OCI-LY7 (cell line): ENCODE measurements at places on chromosomes 13 and 19.

DNA sequence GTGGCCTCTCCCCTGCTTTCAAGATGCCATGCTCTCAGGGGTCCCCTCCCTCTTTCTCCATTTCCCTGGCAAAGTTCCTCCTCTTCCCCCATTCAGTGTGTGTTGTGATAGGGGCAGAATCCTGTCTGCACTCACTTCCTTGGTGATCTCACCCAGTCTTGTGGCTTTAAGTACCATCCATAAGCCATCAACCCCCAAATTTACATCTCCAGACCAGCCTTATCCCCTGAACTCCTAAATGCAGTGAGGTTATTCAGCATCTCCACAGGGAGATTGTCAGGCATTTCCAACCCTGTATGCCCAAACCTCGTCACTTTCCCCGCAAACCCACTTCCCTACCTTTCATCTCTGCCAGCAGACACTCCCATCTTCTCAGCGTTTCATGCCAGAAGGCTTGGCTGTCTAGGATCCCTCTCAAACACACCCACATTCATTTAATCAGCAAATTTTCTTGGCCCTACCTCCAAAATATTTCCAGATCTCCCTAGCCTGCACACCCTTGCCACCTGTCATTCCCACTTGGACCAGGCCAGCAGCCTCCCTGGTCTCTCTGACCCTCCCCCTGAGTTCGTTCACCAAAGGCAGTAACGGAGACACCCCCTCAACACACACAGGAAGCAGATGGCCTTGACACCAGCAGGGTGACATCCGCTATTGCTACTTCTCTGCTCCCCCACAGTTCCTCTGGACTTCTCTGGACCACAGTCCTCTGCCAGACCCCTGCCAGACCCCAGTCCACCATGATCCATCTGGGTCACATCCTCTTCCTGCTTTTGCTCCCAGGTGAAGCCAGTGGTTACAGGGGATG, at the start of gene HCST:
Gene HCST (plus strand): TSS at position 676 of the 808 bp plus-strand sequence. CDS start 65 bp downstream, at position 741.
- DNase-seq, result peak; percentile 77

- no peak for DNase-seq
Observed at GRCh38 chr19:37361994-37362393, 8.9 kb upstream of the ZNF527 start.

GRCh38 chr13:64579331-64579730, 2650.8 kb downstream of the PCDH9 start:
- DNase-seq, result no peak

GRCh38 chr19:41218615-41219507, at the start of gene AXL:
AXL (plus strand) TSS chr19:41219223; CDS start chr19:41219393, 170 bp downstream.
- DNase-seq, result no peak

- DNase-seq, result no peak
Observed at GRCh38 chr13:71772361-71772760, 94.6 kb downstream of the DACH1 start.

DNA sequence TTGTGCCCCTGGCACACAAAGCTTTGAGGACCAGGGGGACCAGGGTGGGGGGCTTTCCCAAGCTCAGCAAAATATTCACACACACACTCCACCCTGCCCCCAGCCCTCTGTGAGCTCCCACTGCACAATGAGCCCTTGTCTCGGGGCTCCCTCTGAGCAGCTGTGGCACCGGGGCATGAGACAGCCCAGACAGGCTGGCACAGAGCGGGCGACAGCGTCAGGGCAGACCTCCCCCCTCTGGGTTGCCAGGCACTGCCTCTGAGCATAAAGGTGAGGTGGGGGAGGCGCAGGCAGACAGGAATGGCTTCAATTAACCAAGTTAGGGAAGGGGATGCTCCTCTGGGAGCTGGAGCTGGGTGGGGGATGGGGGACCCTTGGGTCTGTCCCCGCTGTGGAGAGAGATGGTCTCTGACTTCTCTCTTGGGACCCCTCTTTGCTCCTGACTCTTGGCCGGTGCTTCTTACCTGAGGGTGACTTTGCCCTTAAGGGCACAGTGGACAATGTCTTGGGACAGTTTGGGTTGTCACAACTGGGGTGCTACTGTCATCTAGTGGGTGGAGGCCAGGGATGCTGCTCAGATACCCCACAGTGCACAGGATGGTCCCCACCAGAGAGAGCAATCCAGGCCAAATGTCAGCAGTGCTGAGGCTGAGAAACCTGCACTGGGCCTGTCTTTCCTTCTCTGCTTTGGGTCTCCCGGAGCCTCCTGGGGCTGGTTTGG, 30.3 kb downstream of the LYL1 start:
- no peak for DNase-seq

- no peak for DNase-seq
Observed at GRCh38 chr19:15144046-15144646, 36.9 kb downstream of the SYDE1 start.

DNA sequence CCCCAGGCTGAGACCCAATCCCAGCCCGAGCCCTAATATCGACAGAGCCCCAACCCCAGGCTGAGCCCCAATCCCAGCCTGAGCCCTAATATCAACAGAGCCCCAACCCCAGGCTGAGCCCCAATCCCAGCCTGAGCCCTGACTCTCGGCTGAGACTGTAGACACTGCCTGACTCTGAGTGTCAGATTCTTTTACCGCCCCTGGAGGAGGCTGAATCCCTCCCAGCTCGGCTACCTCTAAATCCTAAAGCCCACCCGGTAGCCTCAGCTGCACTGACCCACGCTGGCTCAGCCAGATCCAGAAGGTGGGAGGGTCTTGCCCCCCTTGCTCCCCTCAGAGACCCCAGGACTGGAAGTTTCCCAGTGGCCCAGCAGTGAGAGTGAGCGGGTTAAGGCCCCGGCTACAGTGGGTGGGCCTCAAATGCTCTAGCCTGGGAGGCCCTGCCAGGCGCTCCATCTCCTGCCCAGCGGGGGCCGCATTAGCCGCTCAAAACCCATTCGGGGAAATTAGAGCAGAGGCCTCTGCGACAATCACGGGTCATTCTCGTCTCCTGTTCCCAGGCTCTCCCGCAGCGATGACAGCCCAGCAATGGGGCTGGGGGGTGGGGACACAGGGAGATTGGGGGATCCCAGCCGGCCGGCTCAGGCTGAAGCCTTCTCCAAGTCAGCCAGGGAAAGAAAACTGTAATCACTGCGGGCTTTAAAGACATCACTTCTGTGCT, 43.8 kb downstream of the ZNRF4 start:
- DNase-seq, result no peak

- DNase-seq, result no peak
Observed at GRCh38 chr19:50203281-50204080, at the start of gene MYH14. MYH14 (plus strand) TSS chr19:50203622; CDS start chr19:50210366, 6,744 bp downstream.

DNA sequence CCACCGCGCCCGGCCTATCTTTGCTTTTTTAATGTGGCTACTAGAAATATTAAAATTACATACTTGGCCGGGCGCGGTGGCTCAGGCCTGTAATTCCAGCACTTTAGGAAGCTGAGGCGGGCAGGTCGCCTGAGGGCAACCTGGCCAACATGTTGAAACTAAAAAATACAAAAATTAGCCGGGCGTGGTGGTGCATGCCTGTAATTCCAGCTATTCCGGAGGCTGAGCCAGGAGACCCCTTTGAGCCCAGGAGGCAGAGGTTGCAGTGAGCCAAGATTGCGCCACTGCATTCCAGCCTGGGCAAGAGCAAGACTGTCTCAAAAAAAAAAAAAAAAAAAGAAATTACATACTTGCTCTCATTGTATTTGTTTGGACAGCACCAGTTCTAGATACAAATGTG, 34.8 kb upstream of the DPRX start:
- DNase-seq, result no peak

DNA sequence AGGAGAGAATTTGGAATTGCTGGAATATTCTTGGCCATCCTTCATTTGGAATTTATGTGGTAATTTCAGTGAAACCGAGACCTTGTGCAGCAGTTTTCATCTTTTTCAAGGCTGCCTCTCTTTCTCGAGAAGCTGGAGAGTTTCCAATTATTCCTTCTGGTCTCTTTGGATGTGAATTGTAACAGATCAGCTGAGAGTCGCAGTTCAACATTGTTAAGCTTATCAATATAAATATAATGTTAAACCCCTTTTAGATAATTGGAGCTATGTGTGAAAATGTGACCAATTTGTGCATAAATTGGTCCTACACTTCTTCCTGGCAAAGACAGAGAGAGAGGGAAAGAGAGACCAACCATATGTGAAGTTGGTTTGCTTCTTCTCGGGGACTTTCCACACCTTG, 425.6 kb downstream of the TSHZ3 start:
- DNase-seq, result no peak

DNA sequence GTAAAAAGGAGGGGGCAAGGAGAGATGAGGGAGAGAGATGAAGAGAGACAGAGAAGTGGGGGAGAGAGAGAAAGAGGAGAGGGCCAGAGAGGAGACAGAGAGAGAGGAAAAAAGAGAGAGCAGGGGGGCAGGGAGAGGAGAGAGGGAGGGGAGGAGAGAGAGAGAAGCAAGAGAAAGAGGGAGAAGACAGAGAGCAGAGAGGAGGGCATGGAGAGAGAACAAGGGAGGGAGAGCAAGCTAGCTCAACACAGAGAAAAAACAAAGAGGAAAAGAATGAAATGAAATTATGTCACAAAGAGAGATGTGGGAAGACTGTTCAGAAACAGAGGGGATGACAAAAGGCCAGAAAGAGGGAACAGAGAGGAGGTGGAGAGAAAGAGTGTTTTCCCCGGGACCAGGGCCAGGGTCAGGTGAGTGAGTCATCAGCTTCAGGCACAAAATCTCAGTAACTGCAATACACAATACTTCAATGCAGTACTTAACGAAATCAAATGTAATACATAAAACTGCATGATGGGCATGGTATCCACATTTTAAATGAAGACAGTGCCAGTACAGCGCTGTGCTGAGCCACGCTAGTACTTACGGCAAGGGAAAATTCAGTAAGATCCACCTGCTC, 4.8 kb downstream of the KLK7 start:
- no peak for DNase-seq

GRCh38 chr13:74128156-74128767, 5.9 kb downstream of the KLF12 start:
- DNase-seq, result no peak

DNA sequence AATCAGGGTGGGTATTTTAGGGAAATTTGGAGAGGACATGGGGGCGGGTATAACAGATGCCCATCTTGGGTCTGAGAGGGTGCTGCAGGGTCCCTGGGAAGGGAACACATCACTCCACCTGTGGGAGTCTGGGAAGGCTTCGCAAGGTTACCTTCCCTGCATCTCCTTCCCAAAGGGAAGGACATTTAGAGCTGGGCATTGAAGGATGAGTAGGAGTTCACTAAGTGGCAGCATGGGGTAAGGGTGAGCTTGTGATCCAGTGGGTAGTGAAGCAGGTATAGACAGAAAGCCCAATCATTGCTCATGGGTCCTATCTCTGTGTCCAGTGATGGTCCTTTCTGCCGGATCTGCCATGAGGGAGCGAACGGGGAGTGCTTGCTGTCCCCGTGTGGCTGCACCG, 13.2 kb downstream of the MARCHF2 start:
- DNase-seq, result no peak

GRCh38 chr19:2327773-2328400, 499 bp downstream of the LSM7 start:
- peak; percentile 89 for DNase-seq

DNA sequence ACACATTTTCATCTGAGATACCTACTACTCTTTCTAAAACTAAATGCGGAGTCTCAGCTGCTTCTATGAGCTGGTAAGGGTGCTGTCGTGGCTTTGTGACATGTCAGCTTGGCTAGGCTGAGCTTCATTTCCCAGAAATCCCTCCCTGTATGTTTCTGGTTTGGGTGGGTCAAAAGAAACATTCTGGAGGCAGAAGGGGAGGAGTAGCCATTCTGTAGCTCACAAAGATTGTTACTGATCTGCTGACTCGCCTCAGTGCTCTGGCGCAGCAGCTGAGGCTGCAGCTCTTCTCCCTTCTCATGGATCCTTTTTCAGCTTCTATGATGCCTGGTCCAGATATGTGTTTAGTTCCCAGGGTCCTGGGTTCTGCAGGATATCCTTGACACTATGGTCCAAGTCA, 114.7 kb downstream of the RAP2A start:
- DNase-seq, result no peak

DNA sequence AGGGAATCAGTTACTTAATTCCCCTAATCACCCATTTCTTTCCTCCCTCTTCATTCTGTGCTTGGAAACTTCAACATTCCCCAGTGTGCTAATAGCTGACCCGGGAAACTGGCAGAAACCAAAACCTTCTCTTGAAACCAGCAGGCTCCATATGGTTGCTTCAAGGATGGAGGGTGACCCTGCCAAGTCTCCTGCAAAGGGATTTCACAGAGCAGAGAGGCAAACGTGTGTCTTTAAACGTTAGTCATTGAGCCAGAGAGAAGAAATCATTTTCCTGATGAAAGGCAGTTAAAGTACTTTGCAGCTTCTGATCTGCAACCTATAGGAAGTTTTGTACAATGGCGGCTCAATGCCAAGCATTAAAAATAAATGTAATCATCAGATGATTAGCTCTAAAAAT, 220.9 kb downstream of the POU4F1 start:
- DNase-seq, result no peak

- no peak for DNase-seq
Observed at GRCh38 chr19:4776436-4777211, 14.9 kb upstream of the FEM1A start.
